NCI-H1694 treated with DMSO at 0.1 percent for 48 hours (cell line): ENCODE measurements at places on chromosomes 16 and 17.

GRCh38 chr16:83771306-83771942, 36.4 kb upstream of the HSBP1 start:
- no peak for DNase-seq

GRCh38 chr17:17751489-17752088, 70.3 kb downstream of the RAI1 start:
- DNase-seq, result no peak

GRCh38 chr17:60766778-60767190, 89.1 kb downstream of the BCAS3 start:
- DNase-seq, result no peak

DNA sequence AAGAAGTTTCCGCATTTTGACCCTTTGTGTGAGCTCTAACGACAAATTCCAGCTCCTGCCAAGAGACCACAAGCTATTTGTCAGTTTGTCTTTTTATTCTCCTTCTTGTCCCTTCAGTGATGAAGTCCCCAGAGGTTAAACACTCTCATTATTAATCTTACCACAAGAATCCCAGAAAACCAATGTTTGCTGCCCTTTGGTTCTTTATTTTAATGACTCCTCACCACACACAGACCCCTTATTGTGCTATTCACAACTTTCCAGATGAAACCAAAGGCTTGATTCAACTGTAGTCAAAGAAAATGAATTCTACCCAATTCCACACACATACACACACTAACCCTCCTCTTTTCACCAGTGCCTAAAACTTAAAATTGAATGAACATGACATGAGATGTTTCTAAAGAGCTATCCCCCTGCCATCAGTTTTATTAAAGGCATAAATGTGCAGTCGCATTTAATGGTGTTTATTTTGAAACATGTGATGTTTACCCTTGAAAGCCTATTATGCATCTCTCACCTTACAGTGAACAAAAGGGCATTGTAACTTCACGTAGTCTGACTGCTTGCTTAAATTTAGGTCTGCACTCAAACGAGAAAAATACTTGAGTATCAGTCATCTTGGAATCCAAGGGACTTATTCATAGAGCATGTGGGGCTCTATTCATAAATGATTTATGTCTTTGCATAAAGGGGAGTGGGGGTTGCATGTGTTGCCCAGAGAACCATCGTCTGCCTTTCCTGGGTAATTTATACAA, 44.1 kb downstream of the PCTP start:
- DNase-seq, result no peak

DNA sequence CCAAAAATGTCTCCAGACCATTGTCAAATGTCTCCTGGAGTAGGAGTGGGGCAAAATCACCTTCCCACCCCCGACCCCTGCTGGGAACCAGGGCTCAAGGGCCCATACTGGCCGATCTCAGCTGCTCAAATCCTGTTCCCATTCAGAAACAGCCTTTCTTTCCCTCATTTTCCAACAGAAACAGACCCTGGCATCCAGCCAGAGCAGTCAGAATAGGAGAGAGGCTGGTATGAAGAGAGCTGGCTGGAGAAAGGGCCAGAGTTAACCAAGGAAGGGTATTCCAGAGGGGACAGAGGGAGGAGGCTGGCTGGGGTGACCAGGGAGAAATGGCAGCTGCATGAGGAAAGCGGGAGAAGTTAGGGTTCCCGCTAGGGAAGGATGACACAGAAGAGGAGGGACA, 199.1 kb downstream of the XYLT1 start:
- DNase-seq, result peak; percentile 11
